ENCODE measurements at places on chromosomes 7 and 10. TPM values are rescaled to one million over a fixed set of nuclear protein-coding genes. Genes with fewer than 3 reads are reported as not detected.

GRCh38 chr7:15626041-15626440 is 60.4 kb downstream of the MEOX2 start:
- no peak for DNase-seq

- no peak for DNase-seq
Measured at GRCh38 chr7:7169296-7169695, 13.0 kb upstream of the C1GALT1 start.

GRCh38 chr10:80491251-80492102 is 37.4 kb downstream of the TSPAN14 start:
- no peak for DNase-seq

DNA sequence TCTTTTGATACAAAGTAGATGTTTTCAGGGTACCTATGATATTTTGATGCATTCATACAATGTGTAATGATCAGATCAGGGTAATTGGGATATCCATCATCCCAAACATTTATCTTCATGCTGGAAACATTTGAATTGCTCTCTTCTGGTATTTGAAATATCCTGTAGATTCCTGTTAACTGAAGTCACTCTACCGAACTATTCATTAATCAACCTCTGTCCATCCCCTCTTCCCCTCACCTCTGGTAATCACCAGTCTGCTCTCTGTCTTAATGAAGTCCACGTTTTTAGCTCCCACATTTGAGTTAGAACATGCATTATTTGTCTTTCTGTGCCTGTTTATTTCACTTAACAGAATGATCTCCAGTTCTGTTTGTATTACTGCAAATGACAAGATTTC is 11.3 kb downstream of the MTG1 start:
- DNase-seq, result no peak

DNA sequence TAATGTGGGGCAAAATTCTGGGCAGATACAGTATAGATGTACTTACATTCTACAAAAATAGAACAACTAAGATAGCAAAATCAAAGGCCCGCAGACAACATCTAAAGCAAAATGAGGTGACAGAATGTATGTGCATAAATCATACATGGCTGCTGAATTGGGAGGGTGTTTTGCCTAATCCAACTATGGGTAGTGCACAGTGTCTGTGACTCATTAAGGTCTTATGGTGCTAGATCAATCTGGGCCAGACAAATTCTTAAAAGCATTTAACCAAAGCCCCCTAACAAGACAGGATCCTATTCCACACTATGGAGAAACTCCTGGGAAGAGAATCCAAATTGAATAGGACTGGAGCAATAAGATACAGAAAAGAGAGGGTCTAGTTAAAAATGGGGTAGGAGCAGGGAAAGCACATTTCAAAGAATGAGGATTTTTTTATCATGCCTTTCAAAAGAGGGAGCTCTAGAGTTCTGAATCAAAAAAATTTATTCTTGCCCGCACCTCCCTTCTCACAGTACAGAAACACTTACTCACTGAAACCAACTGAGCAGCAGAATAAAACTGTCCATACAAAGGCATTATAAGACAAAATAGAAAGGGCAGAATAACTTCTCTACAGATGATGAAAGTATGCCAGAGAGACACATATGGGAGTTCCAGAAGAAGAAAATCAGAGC is 181.3 kb downstream of the RNLS start:
- no peak for DNase-seq

GRCh38 chr10:116787053-116787659 is 44.8 kb upstream of the HSPA12A start:
- DNase-seq, result no peak

- no peak for DNase-seq
Measured at GRCh38 chr7:7190142-7190541, 7.8 kb downstream of the C1GALT1 start.

DNA sequence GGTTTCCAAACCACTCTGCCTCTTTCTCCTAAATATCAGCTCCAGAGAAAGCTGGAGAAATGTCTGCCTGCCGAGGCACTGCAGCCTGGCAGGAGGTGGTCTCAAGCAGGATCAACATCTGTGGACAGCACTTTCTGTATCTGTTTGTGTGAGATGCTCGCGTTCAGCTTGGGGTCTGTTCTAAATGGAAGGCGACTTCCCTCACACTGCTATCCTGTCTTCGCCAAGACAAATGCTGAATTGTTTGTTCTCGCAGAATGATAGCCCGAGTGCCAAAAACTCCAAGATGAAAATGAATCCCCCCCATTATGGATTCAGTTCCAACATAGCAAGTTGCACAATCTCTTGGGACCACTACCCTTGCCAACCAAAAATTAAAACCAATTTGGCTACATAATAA is 72.2 kb upstream of the PALS2 start:
- DNase-seq, result no peak

GRCh38 chr7:815284-816216 is 16.7 kb upstream of the SUN1 start:
- DNase-seq, result no peak

DNA sequence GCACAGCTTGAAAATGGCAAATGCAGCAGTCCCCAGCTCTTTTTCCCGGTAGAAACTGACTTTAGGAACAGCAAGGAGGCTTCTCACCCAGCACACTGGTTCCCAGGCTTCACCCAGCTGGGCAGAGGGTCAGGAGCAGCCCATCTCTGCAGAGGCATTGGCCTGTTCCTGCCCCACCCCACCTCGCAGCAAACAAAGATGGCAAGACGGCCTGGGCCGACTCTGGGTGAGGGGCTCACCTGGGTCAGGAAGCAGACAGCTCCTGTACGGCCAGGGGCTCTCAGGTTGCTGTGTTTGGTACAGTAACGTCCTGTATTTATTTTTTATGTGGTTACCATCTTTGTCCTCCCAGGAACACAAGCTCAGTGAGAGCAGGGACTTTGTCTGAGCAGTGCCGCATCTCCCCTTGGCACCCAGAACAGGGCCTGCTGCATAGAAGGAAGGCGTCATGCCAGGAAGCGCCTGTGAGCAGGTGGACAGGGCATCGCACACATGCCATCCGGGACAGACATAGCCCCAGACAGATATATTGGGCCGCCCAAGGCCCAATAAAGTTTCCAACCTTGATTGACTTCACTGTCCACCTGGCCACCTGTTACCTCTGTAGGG is 585.0 kb upstream of the FOXK1 start:
- DNase-seq, result no peak

GRCh38 chr7:150935149-150935548 is 43.0 kb downstream of the KCNH2 start:
- no peak for DNase-seq

- DNase-seq, result no peak
Measured at GRCh38 chr10:113300617-113301016, 252.2 kb upstream of the HABP2 start.

DNA sequence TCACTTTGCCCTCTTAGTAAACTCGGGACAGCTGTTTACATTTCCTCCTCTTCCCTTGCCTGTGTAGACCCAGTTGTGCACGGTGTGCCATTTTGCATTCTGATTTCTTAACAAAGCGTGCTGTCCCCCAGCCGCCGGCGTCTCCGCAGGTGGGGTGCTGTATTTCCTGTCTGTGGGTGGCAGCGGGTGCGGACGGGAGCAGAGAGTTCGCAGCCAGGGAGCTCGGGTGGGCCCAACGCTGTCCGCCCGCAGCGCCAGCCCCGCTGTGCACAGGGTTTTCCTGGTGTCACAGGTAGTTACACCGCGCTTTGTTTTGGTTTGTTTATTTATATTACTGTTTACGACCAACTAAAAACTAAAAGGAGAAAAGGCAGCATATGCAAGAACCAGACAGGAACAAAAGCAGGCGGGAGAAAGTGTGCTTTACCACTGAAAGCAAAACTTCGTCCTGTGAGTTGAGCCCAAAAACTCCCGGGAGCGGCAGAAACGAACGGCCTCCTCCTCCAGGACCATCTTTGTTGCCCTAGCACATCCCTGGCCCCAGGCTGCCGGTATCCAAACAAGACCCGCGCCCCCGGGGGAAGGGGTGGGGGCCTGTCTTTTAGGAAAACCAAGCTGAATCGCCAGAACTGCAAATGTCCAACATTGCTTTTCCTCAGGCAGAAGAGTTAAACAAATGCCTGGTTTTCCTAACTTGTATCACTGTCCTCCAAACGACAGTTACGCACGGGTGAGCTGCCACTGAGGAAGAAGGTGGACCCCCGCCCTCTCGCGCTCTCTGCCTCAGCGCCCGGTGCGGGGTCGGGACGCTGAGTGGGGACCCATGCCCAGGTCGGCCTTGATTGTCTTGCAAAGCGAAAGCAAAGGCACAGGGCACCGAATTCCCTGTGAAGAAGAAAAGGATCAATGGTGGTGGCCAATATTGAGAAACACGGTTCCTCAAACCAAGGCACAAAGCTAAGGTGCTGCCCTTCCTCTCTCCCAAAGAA is 45.9 kb upstream of the DRGX start:
- no peak for DNase-seq

GRCh38 chr10:11098666-11099065 is 81.0 kb downstream of the CELF2 start:
- no peak for DNase-seq

DNA sequence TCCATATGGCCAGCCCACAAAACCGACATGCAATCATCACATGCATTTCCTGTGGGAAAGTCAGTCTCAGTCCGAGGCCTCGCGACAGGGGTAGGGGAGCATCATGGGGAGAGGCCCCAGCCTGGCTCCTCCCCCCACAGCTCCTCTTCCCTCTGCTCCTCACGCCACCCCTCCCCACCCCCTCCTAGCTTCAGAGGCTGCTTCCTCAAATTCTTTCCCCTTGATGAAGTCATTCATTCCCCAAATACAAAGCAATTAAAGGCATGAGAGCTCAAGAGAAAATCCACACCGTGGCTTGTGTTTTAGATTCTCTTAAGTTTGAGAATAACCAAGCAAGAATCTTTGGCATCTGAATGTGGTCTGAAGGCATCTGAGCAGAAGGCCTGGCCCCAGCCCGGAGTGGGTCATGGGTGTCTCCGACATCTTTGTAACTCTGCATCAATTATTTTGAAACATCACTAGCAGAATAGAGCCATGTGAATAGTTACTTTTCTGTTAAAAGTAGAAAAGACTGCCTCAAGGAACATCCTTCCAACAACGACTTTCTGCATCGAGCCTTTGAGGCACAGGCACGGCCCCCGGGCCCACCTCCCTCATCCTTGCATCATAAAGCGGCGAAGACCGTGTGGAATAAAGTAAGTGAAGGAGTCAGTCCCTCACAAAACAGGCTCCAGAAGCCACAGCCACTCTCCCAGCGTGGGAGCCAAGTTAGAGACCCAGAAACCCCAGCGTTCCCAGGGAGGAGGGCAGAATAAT is 90.9 kb downstream of the DIP2C start:
- no peak for DNase-seq

GRCh38 chr10:119199231-119199992 is 8.0 kb upstream of the GRK5 start:
- DNase-seq, result peak; percentile 86

DNA sequence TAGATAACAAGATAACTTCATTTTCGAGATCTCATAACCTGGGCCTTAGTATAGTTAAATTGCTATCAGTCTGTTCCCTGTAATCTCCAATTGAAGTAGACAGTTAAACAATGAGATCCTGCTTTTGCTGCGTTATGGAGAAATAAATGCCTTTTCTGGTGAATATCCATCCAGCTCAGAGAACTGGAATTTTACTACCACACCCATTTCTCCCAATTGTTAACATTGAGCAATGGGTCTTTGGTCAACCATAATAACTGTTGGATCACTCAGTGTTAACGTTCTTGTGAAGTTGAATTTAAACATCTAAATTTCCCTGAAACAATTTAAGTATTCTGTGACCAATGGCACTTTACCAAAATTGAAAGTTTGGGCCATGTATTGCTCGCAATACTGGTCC is 3.0 kb downstream of the CALU start:
- no peak for DNase-seq

DNA sequence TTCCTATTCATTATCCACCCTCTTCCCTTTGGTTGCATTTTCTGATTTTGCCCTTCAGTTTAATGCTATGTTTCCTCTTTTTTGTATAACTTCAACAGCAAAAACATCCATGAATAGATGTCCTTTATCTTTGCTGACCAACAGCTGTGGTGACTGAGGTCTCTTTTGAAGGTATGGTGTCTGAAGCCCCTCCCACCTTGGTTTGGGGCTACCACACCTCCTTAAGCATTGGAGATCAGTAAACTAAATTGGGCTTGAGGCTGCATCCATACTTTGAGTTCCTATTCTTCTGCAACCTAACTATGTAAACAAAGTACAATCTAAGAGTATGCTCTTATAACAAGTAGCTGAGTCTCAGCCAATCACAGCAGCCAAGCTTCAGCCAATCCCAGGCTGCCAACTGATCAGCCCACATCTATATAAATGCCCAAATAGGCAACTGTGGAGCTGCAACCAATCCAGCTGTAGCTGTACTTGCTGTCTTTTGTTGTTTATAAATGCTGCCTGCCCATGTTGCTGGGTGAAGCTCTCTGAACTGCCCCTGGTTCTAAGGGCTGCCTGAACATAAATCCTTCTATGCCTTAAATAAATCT is 69.4 kb upstream of the PDLIM1 start:
- DNase-seq, result no peak

DNA sequence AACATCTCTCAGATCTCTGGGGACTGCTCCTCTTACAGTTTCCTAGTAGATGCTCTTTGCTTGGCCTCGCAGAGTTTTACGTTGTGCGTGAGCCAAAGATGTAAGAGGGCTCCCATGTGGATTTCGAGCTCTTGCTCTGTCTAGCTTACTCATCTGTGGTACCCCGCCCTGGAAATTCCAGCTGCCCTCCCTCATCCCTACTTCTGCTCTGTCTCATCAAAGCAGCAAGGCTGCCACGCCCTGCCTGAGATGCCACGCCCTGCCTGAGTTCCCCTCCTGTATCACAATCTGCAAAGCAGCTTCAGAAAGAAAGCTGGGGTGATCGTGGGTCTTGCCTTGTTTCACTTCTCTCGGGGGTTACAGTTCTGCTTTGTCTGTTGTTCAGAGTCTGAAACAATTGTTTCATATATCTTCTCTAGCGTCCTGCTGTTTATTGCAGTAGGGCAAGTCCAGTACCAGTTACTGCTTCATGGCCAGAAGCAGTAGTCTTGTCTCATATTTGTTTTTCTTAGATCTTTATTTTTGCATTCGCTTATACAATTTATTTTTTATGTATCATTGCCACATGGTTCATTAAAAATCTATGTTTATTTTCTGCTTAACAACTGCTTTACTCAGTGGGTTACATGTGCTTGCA is 36.1 kb upstream of the CCNY start:
- DNase-seq, result no peak

The EPHA1 gene
- not detected for total RNA-seq

The ADAP1 gene
- total RNA-seq, result 11.5 TPM

The GARIN1A gene
- 2.5 TPM for total RNA-seq

The ELN gene
- 9.4 TPM for total RNA-seq

The FHIP2A gene
- 34.0 TPM for total RNA-seq

The CRYGN gene
- not detected for total RNA-seq

The DDX56 gene
- 57.0 TPM for total RNA-seq

The C10orf67 gene
- total RNA-seq, result 0.50 TPM

Data from adrenal gland (tissue), 19 donors.